ENCODE measurements at places on chromosomes 13 and 19. TPM values are rescaled to one million over a fixed set of nuclear protein-coding genes. Genes with fewer than 3 reads are reported as not detected.

IGFL3 gene
- not detected for total RNA-seq

DNA sequence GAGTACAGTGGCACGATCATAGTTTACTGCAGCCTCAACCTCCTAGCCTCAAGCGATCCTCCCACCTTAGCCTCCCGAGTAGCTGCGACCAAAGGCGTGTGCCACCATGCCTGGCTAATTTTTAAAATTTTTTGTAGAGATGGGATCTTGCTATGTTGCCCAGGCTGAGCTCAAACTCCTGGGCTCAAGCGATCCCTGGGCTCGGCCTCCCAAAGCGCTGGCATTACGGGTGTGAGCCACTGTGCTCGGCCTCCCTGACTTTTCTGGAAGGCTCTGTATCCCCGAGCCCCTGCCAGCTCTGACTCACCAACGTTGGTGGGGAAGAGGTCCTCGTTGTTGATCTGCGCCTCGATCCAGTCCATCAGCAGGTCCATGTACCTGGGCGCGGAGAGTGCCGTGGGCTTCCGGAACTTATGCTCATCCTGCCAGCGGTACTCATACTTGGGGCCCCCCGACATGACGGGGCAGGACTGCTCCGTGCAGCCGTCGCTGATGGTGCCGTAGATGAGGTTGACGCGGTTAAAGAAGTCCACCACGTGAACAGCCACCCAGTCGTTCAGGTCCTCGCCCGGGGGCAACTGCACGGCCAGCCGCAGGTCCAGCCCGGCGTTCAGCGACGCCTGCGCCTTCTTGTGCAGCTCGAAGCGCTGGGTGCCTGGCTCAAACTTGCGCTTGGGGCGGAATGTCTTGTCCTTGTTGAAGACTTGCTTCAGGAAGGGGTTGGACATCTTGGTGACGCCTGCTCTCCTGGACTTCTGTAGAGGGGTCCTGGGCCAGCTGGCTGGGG is 18.1 kb downstream of the MOB3A start:
- no peaks in the 10 kb centered on the region for H3K36me3 ChIP-seq
- H3K4me1 ChIP-seq = no peaks in the 10 kb centered on the region
- DNase-seq = no peak
- no peaks in the 10 kb centered on the region for H3K27me3 ChIP-seq
- no peak overlapping the region for H3K4me3 ChIP-seq

- DNase-seq = peak; percentile 68
- H3K27me3 ChIP-seq = peaks cover 99% of the 10 kb centered on the region
- no peaks in the 10 kb centered on the region for H3K36me3 ChIP-seq
- H3K4me3 ChIP-seq = peak overlapping the region; percentile 59
- peaks cover 13% of the 10 kb centered on the region for H3K4me1 ChIP-seq
Measured at GRCh38 chr19:10418485-10419199, 1.7 kb upstream of the PDE4A start.

DNA sequence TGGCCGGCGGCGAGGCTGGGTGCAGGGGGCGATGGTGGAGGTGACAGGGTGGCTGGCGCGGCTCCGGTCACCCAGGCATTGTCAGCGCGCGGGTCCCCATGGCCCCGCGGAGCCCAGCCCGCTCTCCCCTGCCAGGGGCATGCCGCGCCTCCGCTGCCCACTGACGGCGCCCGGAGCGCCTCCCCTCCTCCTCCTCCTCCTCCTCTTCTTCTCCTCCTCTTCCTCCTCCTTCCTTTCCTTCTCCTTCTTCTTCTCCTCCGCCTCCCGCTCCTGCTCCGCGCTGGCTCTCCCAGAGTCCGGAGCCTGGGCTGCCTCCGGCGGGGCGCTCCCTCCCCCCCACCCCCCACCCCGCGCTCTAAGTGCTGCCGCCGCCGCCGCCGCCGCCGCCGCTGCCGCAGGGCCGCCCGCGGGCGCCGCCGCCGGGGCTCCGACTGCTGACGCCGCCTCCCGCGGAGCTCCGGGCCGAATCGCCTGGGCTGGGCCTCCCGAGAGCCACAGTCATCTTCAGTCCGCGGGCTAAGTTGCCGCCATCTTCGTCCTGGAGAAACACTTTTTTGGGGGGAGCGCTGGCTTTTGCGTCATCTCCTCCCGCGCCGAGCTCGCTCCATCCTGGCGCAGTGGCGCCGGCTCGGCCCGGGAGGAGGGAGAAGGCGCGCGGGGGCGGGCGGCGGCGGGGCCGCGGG is 348.3 kb downstream of the LIG4 start:
- peaks cover 3% of the 10 kb centered on the region for H3K4me1 ChIP-seq
- peaks cover 62% of the 10 kb centered on the region for H3K27me3 ChIP-seq
- no peak overlapping the region for H3K27ac ChIP-seq
- no peaks in the 10 kb centered on the region for H3K36me3 ChIP-seq
- DNase-seq = peak; percentile 71

GRCh38 chr13:66477816-66478215 is 752.3 kb downstream of the PCDH9 start:
- no peak overlapping the region for H3K4me3 ChIP-seq
- H3K27me3 ChIP-seq = no peaks in the 10 kb centered on the region
- no peak overlapping the region for H3K27ac ChIP-seq

MBD3L2B gene
- not detected for total RNA-seq

DNA sequence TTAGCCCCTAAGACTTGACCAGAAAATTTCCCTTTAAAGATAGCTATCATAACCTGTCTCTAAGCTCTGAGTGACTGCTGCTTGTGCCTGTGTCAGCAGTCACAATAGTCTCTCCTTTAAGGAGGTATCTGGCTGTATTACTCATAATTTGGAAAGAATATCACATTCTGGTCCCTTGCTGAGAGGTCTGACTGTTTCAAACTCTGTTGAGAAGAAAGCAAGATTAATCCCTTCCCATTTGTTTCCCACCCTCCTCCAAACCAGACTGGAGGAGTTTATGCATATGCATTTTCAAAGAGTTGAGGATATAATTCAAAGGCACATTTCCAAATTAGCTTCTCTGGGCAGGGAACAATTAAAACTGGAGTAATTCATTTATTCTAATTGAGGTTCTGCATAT is 2.3 kb downstream of the HTR2A start:
- H3K36me3 ChIP-seq = no peaks in the 10 kb centered on the region
- no peak overlapping the region for H3K27ac ChIP-seq
- H3K4me1 ChIP-seq = peaks cover 36% of the 10 kb centered on the region
- H3K27me3 ChIP-seq = no peaks in the 10 kb centered on the region
- DNase-seq = no peak

- H3K27me3 ChIP-seq = peaks cover 15% of the 10 kb centered on the region
- no peak for DNase-seq
- H3K4me1 ChIP-seq = no peaks in the 10 kb centered on the region
- H3K36me3 ChIP-seq = no peaks in the 10 kb centered on the region
Measured at GRCh38 chr19:3161453-3161852, 17.1 kb upstream of the S1PR4 start.

DNA sequence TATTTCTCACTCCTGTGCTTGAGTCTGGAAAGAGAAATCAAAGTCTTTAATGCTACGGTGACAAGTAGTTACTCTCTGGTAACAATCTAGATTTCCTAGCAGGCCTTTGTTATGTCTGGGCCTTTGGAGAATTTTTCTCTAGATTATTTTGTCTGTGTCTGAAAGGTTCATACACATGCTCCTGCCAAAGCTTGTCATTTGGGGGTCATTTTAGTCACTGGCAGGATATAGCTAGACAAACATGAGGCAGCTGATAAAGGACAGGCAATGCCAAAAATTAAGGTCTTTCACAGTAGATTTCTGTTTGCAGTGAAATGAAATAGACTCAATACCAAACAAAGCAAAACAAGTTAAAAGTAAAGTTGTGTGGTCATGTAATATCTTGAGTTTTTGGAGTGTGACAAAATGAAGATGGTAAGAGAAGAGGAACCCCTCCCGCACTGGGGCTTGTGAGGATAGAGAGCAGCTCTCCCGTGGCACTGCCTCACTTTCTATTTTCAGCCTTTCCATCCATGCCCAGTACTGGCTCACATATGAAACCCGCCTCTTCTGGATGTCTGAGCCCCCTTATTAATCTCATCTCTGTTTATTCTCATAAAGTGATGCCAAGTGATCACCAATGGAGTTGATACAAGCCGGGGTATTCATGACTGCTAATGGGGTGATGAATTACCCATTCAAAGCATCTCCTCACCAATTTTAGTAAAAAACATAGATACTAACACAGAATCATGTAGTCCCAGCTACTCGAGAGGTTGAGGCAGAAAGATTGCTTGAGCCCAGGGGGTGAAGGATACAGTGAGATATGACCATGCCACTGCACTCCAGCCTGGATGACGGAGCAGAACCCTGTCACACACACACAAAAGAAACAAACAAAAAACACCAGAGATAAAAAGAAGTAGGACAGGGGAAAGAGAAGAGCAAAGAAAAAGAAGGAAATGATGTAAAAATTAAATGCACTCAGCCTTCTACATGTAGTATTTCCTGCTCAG is 389.3 kb downstream of the FGF14 start:
- no peak for DNase-seq
- no peaks in the 10 kb centered on the region for H3K36me3 ChIP-seq
- H3K27ac ChIP-seq = no peak overlapping the region
- H3K27me3 ChIP-seq = no peaks in the 10 kb centered on the region
- H3K4me1 ChIP-seq = no peaks in the 10 kb centered on the region
- H3K4me3 ChIP-seq = no peak overlapping the region

OR4F17 gene
- not detected for total RNA-seq

GRCh38 chr13:104318121-104318520 is 1251.9 kb upstream of the SLC10A2 start:
- H3K4me1 ChIP-seq = no peaks in the 10 kb centered on the region
- H3K27me3 ChIP-seq = no peaks in the 10 kb centered on the region
- no peaks in the 10 kb centered on the region for H3K36me3 ChIP-seq
- no peak overlapping the region for H3K4me3 ChIP-seq

CLIP3 gene
- 8.2 TPM for total RNA-seq

GRCh38 chr19:44452367-44452766 is 4.1 kb upstream of the ZNF229 start:
- no peak overlapping the region for H3K27ac ChIP-seq
- H3K4me1 ChIP-seq = no peaks in the 10 kb centered on the region
- H3K36me3 ChIP-seq = no peaks in the 10 kb centered on the region

- H3K36me3 ChIP-seq = peaks cover 3% of the 10 kb centered on the region
- peak overlapping the region; percentile 0 for H3K4me3 ChIP-seq
- DNase-seq = no peak
- H3K27ac ChIP-seq = no peak overlapping the region
Measured at GRCh38 chr13:77701305-77701704, 3.8 kb downstream of the SLAIN1 start.

STRN4 gene
- total RNA-seq = 149 TPM

GRCh38 chr13:23705583-23705982 is 135.4 kb downstream of the TNFRSF19 start:
- no peak for DNase-seq
- H3K27me3 ChIP-seq = no peaks in the 10 kb centered on the region
- H3K36me3 ChIP-seq = no peaks in the 10 kb centered on the region
- H3K27ac ChIP-seq = no peak overlapping the region

FBXO27 gene
- total RNA-seq = 7.9 TPM

NLRP4 gene
- total RNA-seq = not detected

GRCh38 chr13:59975807-59976435 is 187.8 kb downstream of the DIAPH3 start:
- no peak overlapping the region for H3K27ac ChIP-seq
- H3K4me1 ChIP-seq = peaks cover 1% of the 10 kb centered on the region
- no peak for DNase-seq
- H3K36me3 ChIP-seq = no peaks in the 10 kb centered on the region
- H3K4me3 ChIP-seq = no peak overlapping the region

MUC16 gene
- total RNA-seq = 0.07 TPM

GRCh38 chr19:13025819-13026456 is 30.7 kb downstream of the NFIX start:
- H3K27ac ChIP-seq = no peak overlapping the region
- H3K4me1 ChIP-seq = peaks cover 17% of the 10 kb centered on the region
- no peaks in the 10 kb centered on the region for H3K36me3 ChIP-seq
- H3K4me3 ChIP-seq = no peak overlapping the region

ACP7 gene
- 0.22 TPM for total RNA-seq

GRCh38 chr19:13726323-13726722 is 38.0 kb upstream of the MRI1 start:
- H3K36me3 ChIP-seq = no peaks in the 10 kb centered on the region
- peaks cover 7% of the 10 kb centered on the region for H3K4me1 ChIP-seq
- DNase-seq = no peak
- H3K27me3 ChIP-seq = no peaks in the 10 kb centered on the region
- no peak overlapping the region for H3K4me3 ChIP-seq

DNA sequence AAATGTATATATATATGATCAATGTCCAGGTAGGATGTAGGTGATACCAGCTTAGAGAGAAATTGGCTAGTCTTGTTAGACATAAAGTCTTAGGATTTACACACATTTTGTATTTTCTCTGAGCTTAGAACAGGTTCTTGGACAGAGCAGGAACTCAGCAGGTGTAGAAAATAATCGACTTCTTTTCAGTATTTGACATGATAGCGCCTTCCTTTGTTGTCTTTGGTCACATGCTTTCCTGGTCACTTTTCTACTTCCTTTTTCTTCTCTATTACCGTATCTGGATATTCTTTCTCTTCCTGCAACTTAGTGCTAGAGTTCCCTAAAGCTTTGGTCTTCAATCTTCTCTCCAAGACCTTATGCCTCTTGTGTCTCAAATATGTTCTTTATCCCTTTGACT is 107.4 kb downstream of the LRCH1 start:
- H3K27me3 ChIP-seq = no peaks in the 10 kb centered on the region
- DNase-seq = no peak
- H3K4me1 ChIP-seq = peaks cover 30% of the 10 kb centered on the region
- no peak overlapping the region for H3K27ac ChIP-seq
- H3K36me3 ChIP-seq = no peaks in the 10 kb centered on the region

CEACAM8 gene
- not detected for total RNA-seq

STARD13 gene
- total RNA-seq = 2.0 TPM

- H3K27me3 ChIP-seq = no peaks in the 10 kb centered on the region
- no peak overlapping the region for H3K27ac ChIP-seq
- DNase-seq = no peak
- H3K36me3 ChIP-seq = no peaks in the 10 kb centered on the region
- no peak overlapping the region for H3K4me3 ChIP-seq
- peaks cover 7% of the 10 kb centered on the region for H3K4me1 ChIP-seq
Measured at GRCh38 chr13:41056826-41057711, 4.2 kb upstream of the WBP4 start.

DNA sequence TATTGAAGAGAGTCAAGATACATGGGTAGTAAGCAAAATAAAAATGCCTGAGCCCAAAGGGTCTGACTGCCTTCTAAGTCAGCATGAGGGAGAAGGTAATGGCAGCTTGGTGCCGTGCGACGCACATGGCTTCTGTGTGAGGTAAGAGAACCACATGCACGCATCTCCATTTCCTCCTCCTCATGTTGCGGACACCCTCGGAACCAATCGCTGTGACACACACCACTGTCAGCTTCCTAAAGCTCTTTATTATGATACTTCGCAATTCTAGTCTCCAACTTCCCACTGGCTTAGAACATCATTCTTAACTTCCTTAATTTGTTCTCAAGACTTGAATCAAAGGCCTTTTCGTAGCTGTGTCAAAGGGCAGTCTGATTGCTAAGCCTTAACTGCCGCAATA is 170.1 kb downstream of the OXGR1 start:
- no peak overlapping the region for H3K27ac ChIP-seq
- H3K27me3 ChIP-seq = no peaks in the 10 kb centered on the region
- no peaks in the 10 kb centered on the region for H3K36me3 ChIP-seq
- no peak overlapping the region for H3K4me3 ChIP-seq
- H3K4me1 ChIP-seq = no peaks in the 10 kb centered on the region

Data from neural progenitor cell (in vitro differentiated cells).